Hepatocyte (in vitro differentiated cells): ENCODE measurements at places on chromosomes 1 and 21.

DNA sequence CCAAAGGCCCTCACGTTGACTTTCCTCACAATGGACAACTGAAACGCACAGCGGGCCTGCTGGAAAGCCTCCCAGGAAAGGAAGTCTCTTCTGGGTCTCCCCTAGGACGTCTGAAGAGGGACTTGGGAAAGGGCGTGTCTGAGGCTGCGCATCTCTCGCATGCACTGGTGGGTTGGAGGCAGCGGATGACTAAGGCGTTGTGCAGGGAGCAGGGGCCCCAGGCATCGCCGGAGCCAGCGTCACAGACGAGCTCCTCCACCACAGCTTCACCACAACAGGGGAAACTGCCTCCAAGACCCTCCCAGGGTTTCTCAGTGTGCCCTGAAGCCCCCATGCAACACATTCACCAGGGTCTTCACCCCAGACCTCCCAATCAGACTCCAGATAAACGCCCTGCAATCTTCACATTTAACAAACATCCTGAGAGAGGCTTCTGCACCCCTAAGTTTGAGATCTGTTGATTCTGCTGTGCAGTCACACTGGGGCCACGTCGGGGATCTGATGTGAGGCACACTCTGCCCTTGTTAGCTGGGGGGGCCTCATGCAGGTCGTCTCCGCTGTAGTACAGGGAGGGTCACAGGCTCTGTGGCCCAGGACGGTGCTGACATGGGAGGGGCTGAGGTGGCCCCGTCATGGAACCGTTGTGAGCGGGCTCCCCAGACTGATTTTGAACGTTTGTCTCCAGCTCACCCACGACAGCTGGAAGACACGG is 7.0 kb upstream of the TFF1 start:
- DNase-seq, result no peak

GRCh38 chr1:151705753-151706463 is 10.7 kb downstream of the CELF3 start:
- DNase-seq, result no peak

DNA sequence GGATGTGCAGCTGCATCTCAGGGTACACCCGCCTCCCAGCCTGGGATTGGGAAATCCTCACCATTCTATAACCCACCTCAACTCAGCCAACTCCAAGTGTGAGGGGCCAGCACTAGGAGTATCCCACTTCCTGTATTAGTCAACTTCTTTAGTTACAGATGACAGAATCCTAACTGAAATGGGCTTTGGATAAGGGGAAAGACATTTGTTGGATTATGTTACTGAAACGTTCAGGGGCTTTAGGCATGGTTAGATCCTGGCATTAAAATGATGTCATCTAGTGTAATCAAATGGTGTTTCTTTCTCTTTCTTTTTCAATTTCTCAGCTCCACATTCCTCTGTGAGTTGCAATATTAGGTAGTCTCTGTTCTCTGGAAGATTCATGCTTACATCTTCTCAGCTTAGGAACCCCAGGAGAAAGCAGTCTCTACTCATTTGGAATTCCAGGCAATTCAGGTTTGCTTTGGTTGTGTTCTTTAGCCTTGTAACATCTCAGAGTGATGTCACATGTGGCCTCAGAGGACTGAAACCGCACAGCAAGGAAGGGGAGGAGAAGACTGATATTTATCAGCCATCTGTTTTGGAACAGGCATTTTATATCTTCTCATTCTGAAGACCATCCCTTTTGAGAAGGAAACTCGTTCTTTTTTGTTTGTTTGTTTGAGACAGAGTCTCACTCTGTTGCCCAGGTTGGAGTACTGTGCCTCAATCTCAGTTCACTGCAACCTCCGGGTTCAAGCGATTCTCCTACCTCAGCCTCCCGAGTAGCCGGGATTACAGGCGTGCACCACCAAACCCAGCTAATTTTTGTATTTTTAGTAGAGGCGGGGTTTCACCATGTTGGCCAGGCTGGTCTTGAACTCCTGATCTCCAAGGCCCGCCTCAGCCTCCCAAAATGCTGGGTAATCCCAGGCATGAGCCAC is 18.9 kb upstream of the TMEM54 start:
- no peak for DNase-seq

DNA sequence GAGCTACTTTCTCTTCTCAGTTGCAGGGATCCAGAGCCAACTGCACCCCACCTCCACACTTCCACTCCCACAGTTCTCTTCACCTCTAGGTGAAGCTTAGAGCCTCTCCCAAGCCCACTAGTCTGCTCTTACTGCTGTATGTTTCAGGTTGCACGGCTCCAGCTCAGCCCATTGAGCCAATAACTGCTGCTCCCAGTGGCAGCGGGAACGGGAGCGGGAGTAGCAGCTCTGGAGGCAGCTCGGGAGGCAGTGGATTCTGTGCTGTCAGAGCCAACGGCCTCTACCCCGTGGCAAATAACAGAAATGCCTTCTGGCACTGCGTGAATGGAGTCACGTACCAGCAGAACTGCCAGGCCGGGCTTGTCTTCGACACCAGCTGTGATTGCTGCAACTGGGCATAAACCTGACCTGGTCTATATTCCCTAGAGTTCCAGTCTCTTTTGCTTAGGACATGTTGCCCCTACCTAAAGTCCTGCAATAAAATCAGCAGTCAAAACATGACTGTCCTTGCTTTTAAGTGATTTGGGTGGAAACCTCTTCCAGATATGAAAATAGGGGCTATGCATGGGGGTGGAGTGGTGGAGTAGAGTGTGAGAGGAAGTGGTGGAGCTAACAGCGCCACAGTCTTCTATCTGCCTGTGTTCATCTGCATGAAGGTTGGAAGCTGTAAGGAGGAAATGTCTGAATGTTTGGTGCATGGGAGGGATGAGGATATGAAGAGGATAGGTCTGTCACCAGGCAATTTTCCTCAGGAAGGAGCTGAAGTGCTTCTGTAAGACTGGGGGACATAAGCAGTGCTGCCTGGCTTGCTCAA is 29.6 kb downstream of the CHIA start:
- DNase-seq, result no peak

- DNase-seq, result no peak
These were observed 57.8 kb upstream of the BCAR3 start for GRCh38 chr1:93739472-93739871.

DNA sequence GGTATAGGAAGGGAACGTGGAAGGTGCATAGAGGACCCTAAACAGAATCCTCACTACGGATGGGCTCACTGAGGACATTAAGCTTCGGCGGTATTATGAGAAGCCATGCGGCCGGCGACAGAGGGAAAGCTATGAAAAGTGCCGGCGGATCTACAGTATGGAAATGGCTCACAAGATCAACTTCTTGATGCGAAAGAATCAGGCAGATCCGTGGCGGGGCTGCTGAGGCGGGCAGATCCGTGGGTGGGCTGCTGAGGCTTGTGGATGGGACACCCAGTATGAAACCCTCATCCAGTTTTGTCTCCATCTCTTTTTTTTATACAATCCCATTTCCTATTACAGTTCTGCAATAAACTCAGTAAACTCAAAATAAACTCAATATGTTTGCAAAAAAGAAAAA is 95.8 kb downstream of the CRB1 start:
- DNase-seq, result no peak

DNA sequence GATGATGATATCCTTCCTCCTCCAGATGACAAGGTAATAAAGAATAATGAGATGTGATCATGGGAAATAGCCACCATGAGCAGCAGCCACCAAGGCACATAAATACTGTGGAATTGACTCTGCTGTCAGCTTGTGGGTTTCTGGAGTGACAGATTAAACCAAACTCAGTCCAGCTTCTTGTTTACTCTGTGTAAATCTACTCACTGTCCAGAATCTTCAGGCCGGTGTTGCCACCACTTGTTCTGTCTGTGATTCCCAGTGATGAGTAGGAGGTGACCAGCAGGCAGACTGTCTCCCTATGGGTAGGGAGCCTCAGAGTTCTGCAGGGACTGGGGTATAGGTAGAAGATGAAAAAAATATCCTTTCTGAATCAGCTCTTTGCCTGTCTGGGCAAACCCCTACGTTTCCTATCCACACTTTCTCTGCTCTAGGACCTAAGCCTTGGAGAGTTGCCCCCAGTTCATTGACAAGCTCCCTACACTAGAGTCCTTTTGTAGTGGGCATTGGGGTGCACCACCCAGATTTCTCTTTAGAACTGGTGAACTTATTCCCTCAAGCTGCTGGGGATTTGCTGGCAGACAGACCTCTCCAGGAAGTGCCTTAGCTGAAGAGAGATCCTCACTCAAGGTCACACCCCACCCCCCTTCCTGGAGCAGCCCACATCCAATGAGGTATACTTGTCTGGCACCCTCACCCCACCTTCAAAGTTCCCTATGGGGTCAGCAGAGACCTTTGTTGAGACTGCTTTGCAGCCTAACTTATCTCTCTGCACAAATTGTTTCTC is 47.6 kb downstream of the ATP1A1 start:
- DNase-seq, result no peak

GRCh38 chr1:98323906-98324358 is 337.6 kb upstream of the SNX7 start:
- DNase-seq, result peak; percentile 46

GRCh38 chr1:47936916-47937551 is 60.2 kb downstream of the TRABD2B start:
- no peak for DNase-seq

DNA sequence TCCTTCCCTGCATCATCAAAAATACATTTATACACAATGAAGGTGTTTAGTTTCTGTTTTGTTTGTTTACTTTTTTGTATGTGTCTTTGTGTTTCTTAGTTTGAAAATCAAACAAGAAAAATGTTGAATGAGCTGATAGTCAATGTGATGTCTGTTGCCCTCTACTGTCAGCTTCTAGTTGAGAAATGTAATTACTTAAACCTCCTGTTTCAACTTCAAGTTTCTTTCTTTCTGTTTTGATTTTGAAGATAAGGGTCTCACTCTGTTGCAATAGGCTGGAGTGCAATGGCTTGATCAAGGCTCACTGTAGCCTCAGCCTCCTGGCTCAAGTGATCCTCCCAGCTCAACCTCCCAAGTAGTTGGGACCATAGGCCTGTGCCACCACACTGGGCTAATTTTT is 37.5 kb downstream of the SPTA1 start:
- DNase-seq, result no peak

DNA sequence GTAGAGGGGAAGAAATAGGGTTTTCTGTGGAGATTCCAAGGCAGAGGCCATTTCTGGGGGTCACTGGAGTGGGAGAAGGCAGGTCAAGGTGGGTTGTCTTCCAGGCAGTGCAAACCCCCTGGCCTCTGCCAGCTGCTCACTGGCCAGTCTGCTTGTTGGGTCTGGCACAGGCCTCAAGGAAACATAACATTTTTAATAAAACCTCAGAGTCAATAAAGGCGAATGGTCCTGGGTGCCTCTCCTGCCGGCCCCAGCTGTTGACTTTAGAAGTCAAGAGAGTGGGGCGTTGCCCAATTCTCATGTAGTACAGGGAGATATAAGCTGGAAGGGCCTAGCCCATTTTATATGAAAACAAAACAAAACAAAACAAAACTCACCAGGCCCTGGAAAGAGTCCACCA is 36.6 kb downstream of the RUNX3 start:
- DNase-seq, result peak; percentile 8

- no peak for DNase-seq
These were observed 450.5 kb downstream of the NUF2 start for GRCh38 chr1:163772246-163772645.

- peak; percentile 36 for DNase-seq
These were observed 97.9 kb downstream of the CSMD2 start for GRCh38 chr1:34066981-34067603.

DNA sequence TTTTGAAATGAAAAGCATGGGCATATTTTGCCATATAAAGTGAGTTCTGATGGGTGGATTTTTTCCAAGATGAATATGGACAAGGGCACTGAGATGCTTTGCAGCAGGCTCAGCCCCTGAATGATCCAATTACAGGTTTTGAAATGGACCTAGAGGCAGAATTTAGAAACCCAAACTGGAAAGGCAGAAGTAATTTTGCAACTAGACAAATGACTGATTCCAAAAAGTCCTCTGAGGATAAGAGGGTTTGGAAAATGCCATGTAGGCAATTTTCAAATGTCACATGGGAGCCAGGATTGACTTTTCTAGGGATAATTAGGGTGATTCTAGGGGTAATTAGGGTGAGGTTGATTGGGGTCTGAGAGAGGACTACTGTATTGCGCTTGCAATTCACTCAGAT is 148.9 kb upstream of the ZNF648 start:
- no peak for DNase-seq

DNA sequence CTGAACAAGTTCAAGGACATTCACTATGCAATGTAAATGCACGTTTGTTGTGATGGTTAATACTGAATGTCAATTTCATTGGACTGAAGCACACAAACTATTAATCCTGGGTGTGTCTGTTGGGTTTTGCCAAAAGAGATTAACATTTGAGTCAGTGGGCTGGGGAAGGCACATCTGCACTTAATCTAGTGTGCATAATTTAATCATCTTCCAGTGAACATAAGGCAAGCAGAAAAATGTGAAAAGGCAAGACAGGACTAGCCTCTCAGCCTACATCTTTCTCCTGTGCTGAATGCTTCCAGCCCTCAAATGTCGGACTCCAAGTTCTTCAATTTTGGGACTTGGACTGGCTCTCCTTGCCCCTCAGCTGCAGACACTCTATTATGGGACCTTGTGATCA is 40.1 kb downstream of the PRPF38A start:
- DNase-seq, result no peak

DNA sequence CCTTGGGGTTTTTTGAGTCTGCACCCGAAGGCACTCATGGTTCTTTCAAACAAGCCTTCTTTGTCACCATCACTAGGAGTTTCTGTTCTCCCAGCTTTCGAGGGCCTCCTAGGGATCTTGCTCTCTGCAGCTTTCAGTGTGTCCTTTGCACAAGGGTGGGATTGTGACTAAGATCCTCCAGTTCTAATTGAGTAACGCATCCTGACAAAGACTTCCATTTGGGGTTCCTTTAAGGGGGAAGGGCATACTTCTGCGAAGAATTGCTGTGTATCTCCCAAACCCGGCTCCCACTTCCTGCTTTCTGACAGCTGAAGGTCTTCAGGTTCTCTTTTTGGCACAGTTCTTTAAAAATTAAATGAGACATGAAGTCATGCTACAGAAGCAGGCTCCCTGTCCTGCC is 139.4 kb downstream of the EDEM3 start:
- DNase-seq, result no peak
